ENCODE measurements at places on chromosomes 1 and 21.

DNA sequence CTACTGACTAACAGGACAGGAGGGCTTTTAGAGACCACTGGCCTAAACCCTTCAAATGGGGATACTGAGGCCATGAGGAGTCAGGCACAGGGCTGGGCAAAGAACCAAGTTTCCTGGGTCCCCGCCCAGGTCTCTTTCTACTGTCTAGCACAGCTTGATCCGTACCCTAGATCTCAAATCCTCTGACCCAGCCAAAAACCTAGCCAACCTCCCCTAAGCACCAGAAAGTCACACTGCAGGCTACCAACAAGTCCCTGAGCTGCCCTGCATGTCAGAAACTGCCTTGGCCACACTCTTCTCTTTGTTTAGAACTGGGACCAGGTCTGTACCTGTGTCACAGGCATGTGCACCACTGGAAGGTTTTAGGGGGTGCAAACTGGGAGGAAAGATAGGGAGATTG lies 33.6 kb downstream of the AHDC1 start:
- DNase-seq = no peak

GRCh38 chr1:25011943-25012638 lies 82.0 kb upstream of the RUNX3 start:
- no peak for DNase-seq

DNA sequence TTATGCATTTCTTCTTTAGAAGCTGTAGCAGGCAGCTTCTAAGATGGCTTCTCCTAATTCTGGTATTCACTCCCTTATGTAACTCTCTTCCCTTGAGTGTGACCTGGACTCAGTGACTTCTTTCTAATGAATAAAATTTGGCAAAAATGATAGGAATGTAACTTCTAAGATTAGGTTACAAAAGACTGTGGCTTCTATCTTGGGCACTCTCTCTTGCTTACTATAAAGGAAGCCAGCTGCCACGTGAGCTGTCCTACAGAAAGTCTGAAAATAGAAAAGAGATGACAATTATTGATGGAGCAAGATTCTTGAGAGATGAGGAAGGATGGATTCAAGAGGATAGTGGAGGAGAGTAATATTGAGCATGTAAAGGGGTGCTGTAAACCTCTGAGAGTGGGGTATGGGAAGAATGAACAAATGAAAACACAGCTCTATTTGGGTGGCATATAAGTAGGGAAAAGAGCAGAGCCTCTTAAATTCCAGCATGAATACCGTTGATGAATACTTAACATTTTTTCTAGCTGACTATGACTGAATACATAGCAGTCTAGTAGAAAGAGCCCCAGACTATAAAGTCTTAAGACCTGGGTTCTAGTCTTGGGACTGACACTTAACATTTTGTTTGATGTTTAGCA lies 5.5 kb downstream of the TSEN15 start:
- no peak for DNase-seq

GRCh38 chr1:2541619-2542245 lies 11.7 kb upstream of the HES5 start:
- DNase-seq = no peak

GRCh38 chr1:179205284-179205683 lies 24.2 kb downstream of the ABL2 start:
- DNase-seq = no peak

- DNase-seq = no peak
These were observed 5.2 kb downstream of the NPPA start for GRCh38 chr1:11842154-11843041.

GRCh38 chr1:31843506-31843905 lies 27.7 kb upstream of the SPOCD1 start:
- no peak for DNase-seq

- DNase-seq = no peak
These were observed 36.2 kb downstream of the MEF2D start for GRCh38 chr1:156464335-156464734.

- no peak for DNase-seq
These were observed 7.4 kb downstream of the ACADM start for GRCh38 chr1:75731881-75732280.

- DNase-seq = no peak
These were observed 6.8 kb upstream of the ACKR1 start for GRCh38 chr1:159197561-159198557.

DNA sequence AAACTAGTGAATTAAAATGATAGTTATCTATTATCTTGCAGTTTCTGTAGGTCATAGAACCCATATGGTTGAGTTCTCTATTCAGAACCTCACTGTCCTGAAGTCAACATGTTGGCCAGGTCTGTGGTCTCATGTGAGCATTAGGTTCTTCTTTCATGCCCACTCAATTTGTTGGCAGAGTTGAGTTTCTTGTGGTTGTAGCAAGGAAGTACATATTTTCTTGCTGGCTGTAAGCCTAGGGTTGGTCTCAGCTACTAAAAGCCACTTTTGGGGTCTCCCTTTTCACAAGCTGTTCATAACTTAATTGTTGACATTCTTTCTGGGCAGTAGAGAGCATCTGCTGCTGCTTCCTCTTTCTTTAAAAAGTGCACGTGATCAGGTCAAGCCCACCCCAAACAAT lies 1165.1 kb upstream of the NCAM2 start:
- no peak for DNase-seq

DNA sequence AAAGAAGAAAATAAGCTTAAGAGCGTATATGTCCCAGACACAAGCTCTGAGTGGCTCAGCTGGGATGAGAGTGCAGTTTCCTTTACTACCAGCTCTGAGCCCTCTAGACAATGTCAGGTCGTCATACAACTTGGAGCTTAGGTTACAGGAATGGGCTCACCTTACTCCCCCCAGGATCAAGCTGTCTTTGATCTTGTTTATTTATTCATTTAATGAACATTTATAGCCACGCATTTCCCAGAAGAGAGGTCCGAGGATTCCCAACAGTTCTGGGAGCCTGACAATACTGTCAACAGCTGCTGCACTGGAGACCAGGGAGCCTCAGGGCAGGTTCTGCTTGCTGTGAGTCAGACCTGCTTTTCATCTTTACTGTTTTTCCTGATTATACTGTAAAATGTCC lies 378.9 kb downstream of the PLPP3 start:
- DNase-seq = no peak

DNA sequence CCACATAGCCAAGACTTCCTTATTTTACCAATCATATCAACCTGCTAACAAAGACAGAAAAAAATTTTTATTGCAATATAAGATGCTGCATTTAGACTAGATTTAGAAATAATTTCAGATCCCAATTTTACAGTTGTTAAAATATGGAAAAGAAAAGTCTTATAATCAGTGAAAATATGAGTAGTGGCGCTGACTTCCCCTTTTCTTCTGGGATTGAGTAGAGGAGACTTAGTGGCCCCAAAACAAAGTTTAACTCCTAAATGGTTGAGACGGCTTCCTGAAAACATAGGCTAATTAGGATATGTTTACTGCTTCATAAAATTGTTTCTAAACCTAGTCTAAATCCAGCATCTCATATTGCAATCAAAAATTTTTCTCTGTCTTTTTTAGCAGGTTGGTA lies 68.4 kb downstream of the RAB3GAP2 start:
- no peak for DNase-seq

DNA sequence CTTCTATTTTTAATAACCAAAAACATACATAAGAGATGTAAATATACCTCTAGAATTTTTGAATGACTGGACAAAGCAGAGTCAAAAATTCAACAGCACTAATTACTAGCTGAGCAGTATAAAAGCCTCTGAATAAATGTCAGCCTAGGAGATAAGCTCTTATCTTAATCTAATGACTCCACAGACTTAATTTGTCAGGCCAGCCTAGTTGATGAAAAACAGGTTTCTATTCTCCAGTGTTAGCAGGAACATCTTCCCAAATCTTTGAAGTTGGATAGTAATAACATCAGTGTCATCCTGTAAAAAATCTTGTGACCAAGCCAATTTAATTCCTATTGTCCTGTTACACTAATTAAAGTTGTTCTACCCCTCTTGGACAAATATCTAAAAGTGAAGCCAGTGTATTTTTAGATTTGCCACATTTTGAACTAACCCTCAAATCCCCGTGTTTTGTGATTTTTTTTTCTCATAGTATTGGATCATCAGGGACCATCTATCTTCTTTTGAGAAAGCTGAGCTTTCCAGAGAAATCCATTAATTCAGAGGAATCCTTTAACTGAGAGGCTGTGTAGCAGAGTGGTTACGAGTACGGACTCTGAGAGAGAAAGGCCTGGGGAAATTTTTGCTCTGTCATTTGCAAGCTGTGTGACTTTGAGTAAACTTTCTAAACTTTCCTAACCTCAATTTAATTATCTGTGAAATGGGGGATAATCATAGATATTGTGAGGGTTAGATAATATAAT lies 41.2 kb downstream of the LMO4 start:
- DNase-seq = no peak

DNA sequence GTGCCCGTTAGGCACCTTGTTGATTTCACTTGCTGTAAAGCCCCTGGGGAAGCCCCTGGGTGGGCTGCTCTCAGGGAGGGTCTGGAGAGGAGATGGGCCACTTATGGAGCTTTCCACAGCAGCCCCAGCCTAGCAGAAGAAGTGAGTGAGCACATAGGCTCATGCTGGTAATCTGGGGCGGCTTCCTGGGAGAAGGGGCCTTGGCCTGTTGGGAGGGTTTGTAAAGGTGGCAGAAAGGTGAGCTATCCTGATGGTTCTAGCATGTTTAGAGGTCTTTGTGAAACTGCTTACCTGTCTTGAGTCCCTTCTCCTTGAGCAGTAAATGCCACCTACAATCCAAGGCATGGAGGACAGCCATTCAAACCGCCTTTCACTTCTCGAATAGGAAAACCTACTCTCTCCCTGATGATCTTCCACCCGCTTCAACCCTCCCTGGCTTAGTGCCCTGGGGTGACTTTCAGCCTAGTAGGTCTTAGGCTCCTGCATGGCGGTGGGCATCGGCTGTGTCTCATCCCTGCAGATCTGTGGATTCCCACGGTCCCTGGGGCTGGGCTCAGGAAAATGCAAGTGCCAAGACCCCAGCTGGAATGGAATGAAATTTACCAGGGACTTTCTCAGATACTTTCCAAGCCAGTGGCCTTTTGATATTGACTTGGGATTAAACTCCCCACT lies 87.6 kb upstream of the SELENON start:
- no peak for DNase-seq

DNA sequence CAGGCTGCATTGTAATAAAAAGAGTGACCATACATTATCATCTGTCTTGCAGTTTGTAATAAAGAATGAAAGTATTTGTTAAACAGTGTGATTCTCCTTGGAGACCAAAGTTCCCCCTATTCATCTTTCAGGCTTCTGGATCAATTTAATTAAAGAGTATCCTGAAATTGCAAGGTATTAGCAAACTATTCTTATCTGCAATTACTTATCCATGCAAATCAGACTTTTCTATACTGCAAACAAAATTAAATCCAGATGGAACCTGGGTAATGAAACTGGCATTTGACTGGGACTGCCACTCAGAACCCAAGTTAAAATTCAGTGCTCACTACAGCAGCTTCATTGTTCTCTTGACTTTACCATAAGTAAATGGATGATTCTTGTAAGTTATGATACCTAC lies 37.1 kb downstream of the JAK1 start:
- no peak for DNase-seq

DNA sequence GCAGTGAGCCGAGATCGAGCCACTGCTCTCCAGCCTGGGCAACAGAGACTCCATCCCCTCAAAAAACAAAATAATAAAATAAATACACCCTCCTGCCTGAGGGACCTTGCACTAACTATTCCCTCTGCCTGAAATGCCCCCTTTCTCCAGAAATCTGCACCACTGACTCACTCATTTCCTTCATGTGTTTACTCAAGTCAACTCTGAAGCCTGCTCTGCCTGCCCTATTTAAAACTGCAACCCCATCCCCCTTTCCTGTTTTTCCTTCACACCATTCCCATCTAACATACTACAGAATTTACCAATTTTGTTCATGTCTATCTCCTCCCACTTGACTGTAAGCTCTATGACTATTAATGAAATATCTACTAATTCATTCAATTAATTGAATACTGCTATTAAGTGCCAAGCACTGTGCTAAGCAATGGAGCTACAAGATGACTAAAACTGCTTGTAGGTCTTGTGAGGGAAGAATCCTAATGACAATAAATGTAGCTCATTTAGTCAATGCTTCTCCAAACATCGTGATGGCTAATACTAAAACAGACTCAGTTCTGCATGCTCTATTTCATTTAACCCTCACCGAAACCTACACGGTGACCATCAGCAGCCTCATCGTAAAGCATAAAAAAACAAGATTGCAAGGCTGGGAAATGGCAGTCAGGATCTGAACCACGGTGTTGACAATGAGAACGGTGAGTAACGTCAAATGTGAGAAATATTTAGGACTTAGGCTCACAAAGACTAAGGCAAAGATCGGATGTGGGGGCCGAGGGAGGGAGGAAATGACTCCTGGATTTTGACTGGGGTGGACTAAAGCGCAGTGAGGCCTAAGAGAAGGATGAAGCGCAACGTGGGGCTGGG lies 749 bp upstream of the TMEM39B start:
- DNase-seq = no peak

GRCh38 chr1:10830961-10831668 lies 34.7 kb upstream of the CASZ1 start:
- no peak for DNase-seq

DNA sequence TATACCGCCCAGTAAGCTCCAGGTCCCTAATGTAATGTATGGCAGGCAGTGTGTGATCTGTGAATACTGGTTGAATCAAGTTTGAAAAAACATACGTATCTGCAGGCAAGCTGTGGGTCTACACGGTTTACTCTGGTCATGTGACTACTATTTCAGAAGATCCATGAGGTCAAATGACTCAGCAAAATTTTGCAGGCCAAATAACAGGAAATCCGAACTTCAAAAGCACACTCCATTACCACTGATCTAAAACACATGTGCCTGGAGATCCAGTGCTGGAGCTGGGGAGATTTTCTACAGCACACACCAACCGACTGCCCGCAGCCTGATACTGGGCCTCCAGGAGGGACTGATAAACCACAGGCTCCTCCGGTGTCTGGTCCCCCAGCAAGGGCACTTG lies 64.5 kb upstream of the SLC44A3 start:
- DNase-seq = no peak

DNA sequence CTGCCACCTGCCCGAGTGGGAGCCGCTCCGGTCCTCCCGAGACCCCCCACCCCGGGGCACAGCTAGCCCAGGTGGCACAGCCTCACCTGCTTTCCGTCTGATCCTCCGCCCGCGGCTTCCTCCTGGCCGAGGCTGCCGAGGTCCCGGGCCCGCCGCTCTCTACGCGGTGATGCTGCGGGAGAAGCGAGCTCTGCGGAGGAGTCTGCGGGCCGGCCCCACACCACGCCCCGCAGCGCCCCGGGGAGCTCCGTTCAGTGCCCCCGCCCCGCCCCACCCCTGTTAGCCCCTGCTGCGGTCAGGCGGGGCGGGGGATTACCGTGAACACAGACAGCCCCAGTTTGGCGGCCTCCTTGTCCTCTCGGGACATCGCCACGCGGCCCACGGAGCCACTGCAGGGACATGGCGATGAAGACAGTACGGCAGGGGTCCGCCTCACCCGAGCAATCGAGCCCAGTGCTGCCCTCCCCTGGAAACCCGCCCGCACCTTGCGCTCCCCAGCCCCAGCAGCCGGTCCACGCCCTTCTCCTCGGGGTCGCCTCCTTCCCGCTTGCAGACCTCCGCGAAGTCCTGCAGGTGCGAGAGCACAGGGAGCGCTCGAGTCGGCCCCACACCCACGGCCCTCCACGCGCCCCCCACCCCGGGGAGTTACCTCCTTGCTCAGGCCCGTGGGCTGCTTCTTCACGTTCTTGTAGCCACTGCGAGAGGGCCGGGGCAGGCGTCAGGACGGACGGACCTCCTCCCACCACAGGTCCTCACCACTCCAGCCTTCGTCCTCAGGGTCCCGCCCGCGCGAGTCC lies 933 bp downstream of the C1orf35 start:
- no peak for DNase-seq

GRCh38 chr1:223200903-223201302 lies 57.9 kb upstream of the TLR5 start:
- no peak for DNase-seq

- no peak for DNase-seq
These were observed at the start of gene FCRL6 for GRCh38 chr1:159802111-159802510. Gene FCRL6, plus strand, starts transcription at chr1:159802360. Its CDS starts 65 bp downstream, at chr1:159802425.
